Gastrocnemius medialis (tissue), 4 donors: ENCODE measurements at places on chromosomes 5 and 9.

DNA sequence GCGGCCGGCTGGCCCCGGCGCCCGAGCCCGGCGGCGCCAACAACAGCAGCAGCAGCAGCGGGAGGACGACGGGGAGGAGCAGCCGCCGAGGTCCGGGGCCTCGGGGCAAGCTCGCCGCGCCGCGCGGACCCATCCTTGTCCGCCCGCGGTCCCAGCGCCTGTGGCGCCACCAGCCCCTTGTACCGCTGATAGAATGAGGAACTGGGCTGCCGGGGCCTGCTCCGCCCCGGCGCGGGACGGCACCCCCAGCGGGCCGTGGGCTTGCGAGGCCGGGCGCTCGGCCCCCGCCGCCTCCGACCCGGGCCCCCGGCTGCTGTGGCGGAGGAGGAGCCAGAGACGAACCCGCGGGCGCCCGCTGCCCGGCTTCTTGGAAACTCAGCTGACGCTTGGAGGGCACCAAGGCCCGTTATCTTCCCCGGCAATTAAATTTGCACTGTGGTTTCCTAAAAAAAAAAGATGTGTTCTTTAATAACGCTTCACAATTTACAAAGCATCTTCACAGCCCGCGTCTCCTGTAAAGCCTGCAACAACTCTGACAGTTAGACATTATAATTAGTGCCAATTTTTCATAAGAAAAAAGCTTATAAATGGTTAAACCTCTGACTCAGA is at the start of gene ARSB:
TSS of gene ARSB (minus strand) at position 195 of the 609 bp plus-strand sequence. CDS start at position 133, 62 bp downstream.
- no peaks in the 10 kb centered on the region for H3K27me3 ChIP-seq
- H3K4me3 ChIP-seq, result peak within 1 kb of the TSS; percentile 91
- H3K36me3 ChIP-seq, result no peaks in the 10 kb centered on the region
- DNase-seq, result peak; percentile 9
- H3K27ac ChIP-seq, result peak within 1 kb of the TSS; percentile 82

DNA sequence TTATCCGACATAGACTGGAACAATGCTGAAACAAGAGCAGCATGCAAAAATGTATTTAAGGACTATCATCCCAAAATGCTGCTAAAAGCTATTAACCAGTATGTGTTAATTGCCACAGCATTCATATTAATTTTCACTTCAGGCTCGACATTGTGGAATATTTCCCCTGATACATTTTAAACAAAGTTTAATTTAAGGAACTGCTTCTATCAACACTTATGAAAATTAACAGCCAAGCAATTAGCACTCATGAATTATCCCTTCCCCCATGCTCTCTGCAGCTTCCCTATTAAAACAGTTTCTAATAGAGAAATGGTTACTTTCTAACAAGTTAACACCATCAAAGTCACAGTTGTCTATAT is 54.8 kb downstream of the MAPKAP1 start:
- DNase-seq, result no peak
- H3K36me3 ChIP-seq, result no peaks in the 10 kb centered on the region
- no peaks in the 10 kb centered on the region for H3K27me3 ChIP-seq
- H3K4me3 ChIP-seq, result no peak overlapping the region

DNA sequence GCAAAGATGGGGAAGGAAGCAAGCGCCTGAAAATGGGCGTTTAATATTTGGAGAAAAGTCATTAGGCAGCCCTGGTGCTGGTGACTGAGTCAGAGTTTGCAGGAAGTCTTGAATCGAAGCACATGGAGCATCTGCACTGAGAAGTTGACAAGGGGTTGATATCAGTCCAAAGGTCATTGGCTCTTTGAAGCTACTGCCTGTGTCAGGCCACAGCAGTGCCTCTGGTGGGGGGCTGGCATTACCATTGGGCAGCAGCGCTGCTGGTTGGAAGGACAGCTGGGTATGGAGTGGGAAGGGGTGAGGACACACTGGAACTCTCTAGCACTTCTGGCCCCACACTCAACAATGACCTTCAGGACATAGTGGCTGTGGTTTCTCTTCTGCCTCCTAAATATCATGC is 150.4 kb upstream of the ERCC6L2 start:
- no peaks in the 10 kb centered on the region for H3K4me1 ChIP-seq
- no peaks in the 10 kb centered on the region for H3K36me3 ChIP-seq
- DNase-seq, result no peak
- no peak overlapping the region for H3K4me3 ChIP-seq
- no peak overlapping the region for H3K27ac ChIP-seq

- H3K4me3 ChIP-seq, result no peak overlapping the region
- no peaks in the 10 kb centered on the region for H3K27me3 ChIP-seq
- no peaks in the 10 kb centered on the region for H3K36me3 ChIP-seq
- H3K4me1 ChIP-seq, result no peaks in the 10 kb centered on the region
Measured at GRCh38 chr9:119795395-119795794, 426.2 kb upstream of the BRINP1 start.

DNA sequence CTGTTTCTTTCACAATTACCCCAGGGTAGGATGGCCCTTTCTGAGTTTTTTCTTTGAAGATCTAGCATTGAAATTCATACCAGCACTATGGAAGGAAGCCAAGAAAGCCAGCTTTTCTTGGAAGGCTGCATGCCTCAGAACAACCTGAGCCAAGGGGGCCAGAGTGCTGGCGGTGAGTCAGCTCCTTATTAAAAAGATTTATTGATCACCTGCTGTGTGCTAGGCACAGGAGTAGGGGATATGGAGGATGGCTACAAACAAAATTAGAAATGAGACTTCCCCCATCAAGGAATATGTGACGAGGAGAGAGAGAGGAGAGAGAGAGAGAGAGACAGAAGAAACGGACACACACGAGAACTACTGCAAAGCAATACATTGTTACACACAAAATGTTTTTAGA is 184.6 kb upstream of the PUM3 start:
- no peaks in the 10 kb centered on the region for H3K36me3 ChIP-seq
- H3K27me3 ChIP-seq, result no peaks in the 10 kb centered on the region
- no peaks in the 10 kb centered on the region for H3K4me1 ChIP-seq

- no peaks in the 10 kb centered on the region for H3K36me3 ChIP-seq
- H3K4me1 ChIP-seq, result no peaks in the 10 kb centered on the region
- no peak overlapping the region for H3K27ac ChIP-seq
Measured at GRCh38 chr9:126298063-126298801, 28.4 kb upstream of the MVB12B start.

GRCh38 chr5:164763206-164763605 is 1257.8 kb downstream of the MAT2B start:
- no peaks in the 10 kb centered on the region for H3K4me1 ChIP-seq
- H3K27ac ChIP-seq, result no peak overlapping the region
- H3K36me3 ChIP-seq, result no peaks in the 10 kb centered on the region
- no peak for DNase-seq
- no peaks in the 10 kb centered on the region for H3K27me3 ChIP-seq

DNA sequence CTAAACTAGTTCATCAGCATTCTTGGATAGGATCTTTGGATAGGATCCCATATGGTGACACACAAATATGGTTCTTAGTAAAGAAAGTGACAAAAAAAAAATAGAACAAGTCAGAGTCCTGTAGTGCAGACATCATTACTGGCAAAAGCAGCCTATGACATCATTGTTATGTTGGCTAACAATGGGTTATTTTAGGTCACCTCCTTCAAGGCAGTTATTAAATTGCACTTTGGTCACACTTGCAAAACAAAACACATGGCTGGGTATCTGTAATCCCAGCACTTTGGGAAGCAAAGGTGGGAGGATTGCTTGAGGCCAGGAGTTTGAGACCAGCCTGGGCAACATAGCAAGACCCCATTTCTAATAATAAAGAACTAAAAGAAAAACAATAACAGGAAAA is 185.9 kb downstream of the KIAA0825 start:
- no peaks in the 10 kb centered on the region for H3K27me3 ChIP-seq
- H3K36me3 ChIP-seq, result no peaks in the 10 kb centered on the region
- no peak overlapping the region for H3K4me3 ChIP-seq
- peak; percentile 13 for DNase-seq
- no peaks in the 10 kb centered on the region for H3K4me1 ChIP-seq

DNA sequence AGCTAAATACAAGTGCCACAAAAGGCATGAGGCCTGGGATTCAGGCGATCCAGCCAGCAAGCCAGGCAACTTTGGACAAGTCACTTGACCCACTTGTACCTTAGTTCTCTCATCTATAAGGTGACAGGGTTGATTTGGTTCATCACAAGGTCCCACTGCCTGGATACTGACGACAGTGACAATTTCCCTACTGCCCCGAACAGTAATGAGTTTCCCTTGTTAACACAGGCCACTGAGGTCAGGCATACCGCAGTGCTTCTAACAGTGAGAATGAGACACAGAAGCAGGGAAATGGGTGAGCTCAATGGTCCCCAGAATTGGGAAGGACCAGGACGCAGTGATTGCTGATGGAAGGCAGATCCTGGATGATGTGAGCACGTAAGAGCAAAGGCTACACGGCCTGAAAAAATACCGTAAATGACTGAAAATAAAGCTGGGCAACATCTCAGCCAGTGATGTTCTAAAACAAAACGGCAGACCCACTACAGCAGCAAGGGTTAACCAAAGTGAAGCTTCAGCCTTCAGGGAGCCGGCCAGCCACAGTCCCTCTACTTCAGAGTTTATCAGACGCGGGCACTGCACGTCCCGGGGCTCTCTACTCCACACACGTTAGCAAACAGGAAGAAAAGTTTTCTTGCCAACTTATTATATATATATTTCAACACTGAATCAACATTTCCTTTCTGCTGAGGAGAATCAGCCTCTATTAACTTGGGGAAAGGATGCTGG is 846 bp downstream of the MGAT1 start:
- peak overlapping the region; percentile 100 for H3K27ac ChIP-seq
- H3K4me3 ChIP-seq, result peak overlapping the region; percentile 96
- peaks cover 92% of the 10 kb centered on the region for H3K4me1 ChIP-seq

DNA sequence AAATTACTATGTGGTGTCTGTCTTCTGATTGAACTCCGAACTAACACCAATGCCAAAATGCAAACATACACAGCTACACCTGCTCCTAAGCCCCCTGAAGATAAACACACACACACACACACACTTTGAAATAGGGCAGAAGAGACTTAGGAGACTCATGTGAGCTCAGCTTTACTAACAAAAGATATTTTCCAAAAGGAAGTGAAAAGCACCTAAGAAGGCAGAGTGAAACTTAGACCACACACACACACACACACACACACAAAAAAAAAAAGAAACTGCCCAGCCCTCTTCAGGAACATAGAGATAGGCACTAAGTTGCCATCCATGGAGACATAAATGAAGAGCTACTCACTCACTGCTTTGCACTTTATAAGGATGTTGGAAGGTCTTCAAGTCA is 45.2 kb upstream of the APC start:
- no peaks in the 10 kb centered on the region for H3K27me3 ChIP-seq
- no peak overlapping the region for H3K4me3 ChIP-seq
- no peaks in the 10 kb centered on the region for H3K4me1 ChIP-seq
- no peak overlapping the region for H3K27ac ChIP-seq
- no peaks in the 10 kb centered on the region for H3K36me3 ChIP-seq
- DNase-seq, result no peak

GRCh38 chr5:10762776-10763500 is 1.9 kb upstream of the DAP start:
- no peaks in the 10 kb centered on the region for H3K27me3 ChIP-seq
- H3K4me3 ChIP-seq, result no peak overlapping the region
- H3K36me3 ChIP-seq, result no peaks in the 10 kb centered on the region
- H3K27ac ChIP-seq, result no peak overlapping the region
- no peak for DNase-seq
- no peaks in the 10 kb centered on the region for H3K4me1 ChIP-seq

DNA sequence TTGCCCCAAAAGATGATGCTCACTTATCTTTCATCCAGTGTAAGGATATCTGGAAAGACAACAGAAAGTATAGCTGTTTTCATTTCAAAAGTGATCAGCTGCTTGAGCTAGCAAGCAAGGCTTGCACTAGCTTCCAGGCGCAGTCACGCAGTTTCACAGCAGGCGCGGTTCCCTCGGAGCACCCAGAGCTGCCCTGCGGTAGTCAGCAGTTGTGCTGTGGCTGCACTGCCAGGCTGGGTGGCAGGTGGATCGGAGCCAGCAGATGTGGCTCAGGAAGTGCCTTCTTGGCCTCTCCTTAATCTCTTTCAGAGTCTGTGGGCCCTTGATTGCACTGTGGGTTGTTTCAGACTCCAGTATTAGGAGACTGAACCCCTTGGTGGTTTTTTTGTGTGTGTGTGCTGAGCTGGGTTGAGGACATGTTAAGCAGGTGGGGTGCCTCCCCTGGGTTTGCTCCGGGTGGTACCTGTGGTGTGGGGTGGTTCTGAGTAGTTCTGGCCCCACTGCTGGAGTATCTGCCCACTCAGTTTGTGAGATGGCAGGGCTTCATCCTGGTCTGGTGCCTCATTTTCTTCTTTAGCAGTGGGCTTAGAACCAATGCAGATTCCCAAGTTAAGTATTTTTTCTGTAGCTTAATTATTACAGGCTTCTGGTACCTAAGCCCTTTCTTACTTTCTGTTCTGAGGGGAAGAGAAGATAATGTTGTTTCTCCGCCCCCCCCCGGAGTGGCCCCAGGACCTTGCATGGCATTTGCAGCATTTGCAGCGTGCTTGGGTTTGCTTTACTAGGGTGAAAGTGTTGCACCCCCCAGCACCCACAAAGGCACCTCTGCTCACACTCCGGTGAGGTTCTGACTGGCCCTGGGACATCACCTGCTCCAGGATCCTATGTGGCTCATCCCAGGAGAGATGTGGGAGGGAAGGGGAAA is 16.4 kb downstream of the TENT4A start:
- no peak overlapping the region for H3K4me3 ChIP-seq
- no peaks in the 10 kb centered on the region for H3K27me3 ChIP-seq
- H3K4me1 ChIP-seq, result peaks cover 71% of the 10 kb centered on the region
- H3K27ac ChIP-seq, result no peak overlapping the region

GRCh38 chr5:148855249-148856008 is 29.0 kb downstream of the ADRB2 start:
- no peaks in the 10 kb centered on the region for H3K36me3 ChIP-seq
- H3K27me3 ChIP-seq, result no peaks in the 10 kb centered on the region
- no peak for DNase-seq
- peak overlapping the region; percentile 66 for H3K27ac ChIP-seq
- H3K4me1 ChIP-seq, result peaks cover 83% of the 10 kb centered on the region

- no peaks in the 10 kb centered on the region for H3K27me3 ChIP-seq
- DNase-seq, result peak; percentile 4
- no peaks in the 10 kb centered on the region for H3K36me3 ChIP-seq
- no peak overlapping the region for H3K4me3 ChIP-seq
Measured at GRCh38 chr9:133771486-133772482, 33.6 kb upstream of the SARDH start.
